ENCODE measurements at places on chromosomes 12 and 14.

DNA sequence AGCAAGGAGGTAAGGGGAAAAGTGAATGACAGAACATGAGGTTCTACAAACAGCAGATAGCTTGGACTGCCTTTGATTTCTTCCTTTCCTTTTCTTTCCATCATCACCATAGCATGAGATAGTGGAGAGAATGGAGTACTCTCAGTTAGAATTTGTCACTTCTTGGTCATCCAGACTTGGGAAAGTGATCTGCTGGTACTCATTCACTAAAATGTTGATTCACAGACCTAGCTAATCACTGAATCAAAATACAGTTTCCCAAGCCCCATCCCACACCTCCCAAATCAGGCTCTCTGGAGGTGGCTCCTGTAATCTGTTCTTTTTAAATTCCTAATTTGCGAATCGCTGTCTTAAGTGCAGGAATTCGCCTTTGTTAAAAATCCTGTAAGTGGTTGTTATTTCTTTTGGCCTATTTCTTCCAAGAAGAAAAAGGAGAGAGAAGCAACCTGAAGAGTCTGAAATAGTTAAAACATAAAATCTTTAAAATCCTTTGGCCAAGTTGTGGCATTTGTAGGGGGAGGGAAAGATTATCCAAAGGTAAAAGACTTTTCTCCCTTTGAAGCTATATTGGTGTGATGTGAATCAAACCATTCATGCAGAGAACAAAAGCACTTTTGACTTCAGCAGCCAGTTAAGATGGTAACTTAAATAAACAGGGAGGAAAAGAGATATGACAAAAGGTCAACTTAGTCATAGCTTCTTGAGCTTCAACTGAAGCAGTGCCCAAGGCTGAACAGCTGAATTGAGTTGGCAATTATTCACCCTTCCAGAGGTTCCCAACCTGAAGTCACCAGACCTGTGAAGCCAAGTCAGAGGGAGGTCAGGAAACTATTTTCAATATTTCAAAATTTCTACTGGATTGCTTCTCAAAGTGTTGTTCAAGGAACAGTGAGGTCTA, 255.1 kb upstream of the KRR1 start:
- peak; percentile 78 for DNase-seq

DNA sequence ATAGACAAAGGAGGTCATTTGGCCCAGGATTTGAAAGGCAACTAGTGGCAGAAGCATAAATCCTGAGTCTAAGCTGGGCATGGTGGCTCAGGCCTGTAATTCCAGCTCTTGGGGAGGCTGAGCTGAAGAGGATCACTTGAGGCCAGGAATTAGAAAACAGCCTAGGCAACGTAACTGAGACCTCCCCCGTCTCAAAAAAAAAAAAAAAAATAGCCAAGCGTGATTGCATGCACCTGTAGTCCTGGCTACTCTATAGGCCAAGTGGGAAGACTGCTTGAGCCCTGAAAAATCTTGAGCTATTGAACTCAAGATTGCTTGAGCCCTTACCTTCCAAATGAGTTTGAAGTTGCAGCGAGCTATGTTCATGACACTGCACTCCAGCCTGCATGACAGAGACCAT, 7.8 kb downstream of the GON7 start:
- no peak for DNase-seq

- DNase-seq = no peak
These were observed 16.2 kb downstream of the PXN start for GRCh38 chr12:120249266-120249874.

DNA sequence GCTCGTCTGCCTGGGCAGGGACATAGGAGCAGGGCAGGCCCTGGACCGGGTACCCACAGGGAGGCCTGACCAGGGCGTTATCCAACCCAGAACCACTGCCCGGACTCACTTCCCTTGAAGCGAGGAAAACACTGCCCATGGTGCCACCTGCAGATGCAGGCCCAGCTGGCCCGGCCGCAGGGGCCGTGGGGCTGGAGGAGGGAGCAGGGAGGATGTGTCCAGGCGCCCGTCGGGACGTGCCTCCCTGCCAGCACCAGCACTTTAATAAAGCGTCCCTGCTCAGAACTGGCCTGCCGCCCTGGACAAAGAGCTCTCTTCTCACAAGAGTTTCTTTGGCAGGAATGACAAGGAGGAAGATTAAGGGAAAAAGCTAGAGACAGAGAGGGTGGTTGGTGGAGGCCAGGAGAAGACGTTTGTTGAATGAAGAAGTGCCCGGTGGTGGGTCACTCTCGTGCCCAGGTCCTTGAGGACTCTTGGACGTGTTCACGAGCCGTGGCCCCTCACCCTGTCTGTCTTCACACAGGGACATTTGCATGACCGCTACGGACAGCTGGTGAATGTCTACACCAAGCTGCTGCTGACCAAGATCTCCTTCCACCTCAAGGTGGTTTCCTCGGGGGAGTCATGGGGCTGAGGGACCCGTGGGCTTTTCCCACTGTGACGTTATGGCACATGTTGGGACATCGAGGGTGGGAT, 14.2 kb downstream of the HIP1R start:
- no peak for DNase-seq

DNA sequence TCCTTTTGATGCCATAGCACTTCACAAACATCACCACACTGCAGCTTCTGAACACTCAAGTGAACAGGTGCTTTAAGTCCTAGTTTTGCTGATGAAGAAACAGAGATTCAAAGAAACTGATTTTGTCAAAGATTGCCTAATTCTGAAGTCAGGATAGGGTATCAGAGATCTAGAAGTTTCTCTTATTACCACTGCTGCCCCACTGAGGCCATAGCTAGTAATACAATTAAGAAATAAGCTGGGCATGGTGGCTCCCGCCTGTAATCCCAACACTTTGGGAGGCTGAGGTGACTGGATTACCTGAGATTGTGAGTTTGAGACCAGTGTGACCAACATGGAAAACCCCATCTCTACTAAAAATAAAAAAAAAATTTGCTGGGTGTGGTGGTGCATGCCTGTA, 458.3 kb upstream of the SEL1L start:
- DNase-seq = peak; percentile 25

GRCh38 chr12:39887856-39888255, 218.0 kb downstream of the SLC2A13 start:
- DNase-seq = no peak

- peak; percentile 50 for DNase-seq
These were observed 56.0 kb downstream of the DCAF5 start for GRCh38 chr14:69096781-69097475.

- DNase-seq = no peak
These were observed 109.6 kb downstream of the ATXN7L3B start for GRCh38 chr12:74647256-74647655.

Measured in mesendoderm (in vitro differentiated cells).